Right lobe of liver (tissue), 6 donors: ENCODE measurements at places on chromosomes 12 and 14.
A peak's percentile ranks its signal among the peaks of the same experiment; 100 is the strongest.

- H3K4me3 ChIP-seq: no peak overlapping the region
- no peak overlapping the region for H3K27ac ChIP-seq
- DNase-seq: no peak
- H3K36me3 ChIP-seq: no peaks in the 10 kb centered on the region
- no peaks in the 10 kb centered on the region for H3K27me3 ChIP-seq
Measured at GRCh38 chr12:91529829-91530228, 347.2 kb upstream of the DCN start.

GRCh38 chr12:39672976-39673375 is 53.4 kb upstream of the ABCD2 start:
- no peak overlapping the region for H3K27ac ChIP-seq
- H3K4me3 ChIP-seq: no peak overlapping the region
- no peaks in the 10 kb centered on the region for H3K27me3 ChIP-seq
- H3K36me3 ChIP-seq: no peaks in the 10 kb centered on the region
- H3K4me1 ChIP-seq: no peaks in the 10 kb centered on the region
- no peak for DNase-seq

DNA sequence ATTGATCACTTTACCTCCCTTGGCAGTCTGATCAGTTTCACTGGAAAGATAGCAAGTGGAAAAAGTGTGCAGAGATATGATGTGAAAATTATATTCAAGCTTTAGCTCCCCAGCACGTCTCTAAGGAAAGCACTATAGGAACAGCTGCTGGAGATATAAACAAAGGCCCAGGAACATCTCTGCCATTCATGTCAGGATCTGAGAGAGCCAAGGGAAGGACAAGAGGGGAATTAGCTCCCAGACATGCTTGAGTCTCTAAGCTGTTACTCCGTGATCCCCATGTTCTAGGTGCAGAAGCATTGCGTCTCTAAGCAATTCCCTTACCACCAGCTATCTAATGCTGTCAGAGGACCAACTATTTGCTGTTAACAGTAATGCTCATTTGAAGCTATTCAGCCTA is 700.2 kb downstream of the DIO2 start:
- H3K27ac ChIP-seq: no peak overlapping the region
- no peaks in the 10 kb centered on the region for H3K27me3 ChIP-seq
- H3K4me1 ChIP-seq: no peaks in the 10 kb centered on the region

DNA sequence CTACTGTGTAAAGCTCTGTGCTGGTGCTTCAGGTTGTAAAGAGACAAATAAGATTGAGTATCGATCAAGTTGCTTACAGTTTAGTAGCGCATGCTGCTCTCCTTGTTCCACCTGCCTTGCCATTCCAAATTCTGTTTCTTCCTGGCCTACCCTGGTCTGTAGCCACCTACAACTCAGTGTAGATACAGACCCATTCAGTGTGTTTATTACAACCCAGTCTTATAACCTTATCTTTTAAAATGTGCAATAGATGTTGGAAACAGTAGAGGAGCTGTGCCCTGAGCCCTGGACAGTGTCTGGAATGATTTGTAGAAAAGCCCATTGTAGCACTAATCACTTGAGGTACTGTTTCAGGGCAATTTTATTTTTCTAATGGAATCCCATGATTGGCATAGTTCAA is 68.5 kb downstream of the DIP2B start:
- peak overlapping the region; percentile 48 for H3K27ac ChIP-seq
- H3K36me3 ChIP-seq: no peaks in the 10 kb centered on the region

GRCh38 chr14:103702497-103703432 is 12.5 kb downstream of the XRCC3 start:
- peaks cover 25% of the 10 kb centered on the region for H3K4me1 ChIP-seq
- DNase-seq: no peak
- H3K36me3 ChIP-seq: peaks cover 8% of the 10 kb centered on the region
- no peaks in the 10 kb centered on the region for H3K27me3 ChIP-seq
- no peak overlapping the region for H3K4me3 ChIP-seq
- H3K27ac ChIP-seq: no peak overlapping the region

- no peak for DNase-seq
- no peaks in the 10 kb centered on the region for H3K4me1 ChIP-seq
- no peaks in the 10 kb centered on the region for H3K27me3 ChIP-seq
- no peak overlapping the region for H3K27ac ChIP-seq
Measured at GRCh38 chr12:18391151-18391550, 129.8 kb downstream of the PIK3C2G start.

DNA sequence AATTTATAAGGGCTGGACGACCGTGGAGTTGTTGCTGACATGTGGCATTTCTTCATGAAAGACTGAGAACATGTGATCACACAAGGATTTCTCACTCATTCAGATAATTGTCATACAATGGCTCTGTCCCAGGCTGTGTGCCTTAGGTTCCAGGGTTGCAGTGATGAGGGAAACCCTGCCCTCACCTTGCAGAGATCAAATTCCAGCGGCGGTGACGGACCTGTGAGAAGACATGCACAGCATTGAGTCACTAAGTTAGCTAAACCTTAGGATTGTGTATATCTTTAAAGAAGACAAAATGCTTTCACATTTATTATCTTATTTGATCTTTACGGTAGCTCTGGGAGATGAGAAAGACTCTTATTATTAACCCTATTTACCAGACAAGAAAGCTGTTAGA is 1029.1 kb downstream of the BCL11B start:
- no peaks in the 10 kb centered on the region for H3K36me3 ChIP-seq
- H3K27me3 ChIP-seq: no peaks in the 10 kb centered on the region
- no peak overlapping the region for H3K4me3 ChIP-seq
- H3K27ac ChIP-seq: no peak overlapping the region
- DNase-seq: no peak

- DNase-seq: no peak
- no peaks in the 10 kb centered on the region for H3K27me3 ChIP-seq
Measured at GRCh38 chr14:56821805-56822610, 11.7 kb upstream of the OTX2 start.

DNA sequence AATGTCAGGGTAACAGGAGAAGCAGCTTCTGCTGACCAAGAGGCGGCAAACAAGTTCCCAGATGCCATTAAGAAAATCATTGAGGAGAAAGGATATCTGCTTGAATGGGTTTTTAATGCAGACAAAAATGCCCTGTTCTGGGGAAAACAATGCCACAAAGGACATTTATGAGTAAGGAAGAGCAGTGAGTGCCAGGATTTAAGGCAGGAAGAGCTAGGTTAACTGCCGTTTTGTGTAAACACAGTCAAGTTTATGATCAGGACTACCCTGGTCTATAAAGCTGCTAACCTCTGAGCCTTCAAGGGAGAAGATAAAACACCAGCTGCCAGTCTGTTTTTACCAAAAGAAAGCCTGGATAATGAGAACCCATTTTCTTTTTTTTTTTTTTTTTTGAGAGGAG is 8.5 kb downstream of the MAPKAPK5 start:
- no peaks in the 10 kb centered on the region for H3K27me3 ChIP-seq
- H3K4me1 ChIP-seq: no peaks in the 10 kb centered on the region
- DNase-seq: no peak

- H3K36me3 ChIP-seq: no peaks in the 10 kb centered on the region
- H3K27me3 ChIP-seq: no peaks in the 10 kb centered on the region
- no peak overlapping the region for H3K4me3 ChIP-seq
Measured at GRCh38 chr12:132367071-132367851, 37.9 kb upstream of the GALNT9 start.
